Stimulated activated CD4-positive, alpha-beta T cell treated with anti-CD3 and anti-CD28 coated beads, Interleukin-4, amount 100 ng/mL, for 48 hours (primary cell): ENCODE measurements at places on chromosomes 4 and X.
A peak's percentile ranks its signal among the peaks of the same experiment; 100 is the strongest.

GRCh38 chrX:144849141-144849540 lies 398.2 kb upstream of the SPANXN1 start:
- DNase-seq, result no peak

DNA sequence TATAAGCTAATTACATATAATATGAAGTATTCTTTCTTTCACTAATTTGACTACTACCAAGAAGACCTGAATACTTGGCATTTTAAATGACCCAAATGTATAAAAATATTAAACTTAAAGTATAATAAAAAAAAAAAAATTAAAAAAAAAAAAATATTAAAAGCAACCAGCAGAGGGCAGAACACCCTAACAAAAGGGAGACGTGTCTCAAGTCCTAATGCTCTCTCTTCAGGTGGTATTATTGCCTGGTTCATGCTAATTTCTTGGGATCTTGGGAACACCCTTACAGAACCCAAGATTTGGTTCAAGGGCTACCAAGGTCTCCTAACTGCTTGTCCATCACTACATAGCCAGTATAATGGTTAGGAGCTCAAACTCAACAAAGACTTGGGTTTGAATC lies 754.8 kb downstream of the RAB28 start:
- no peak for DNase-seq

DNA sequence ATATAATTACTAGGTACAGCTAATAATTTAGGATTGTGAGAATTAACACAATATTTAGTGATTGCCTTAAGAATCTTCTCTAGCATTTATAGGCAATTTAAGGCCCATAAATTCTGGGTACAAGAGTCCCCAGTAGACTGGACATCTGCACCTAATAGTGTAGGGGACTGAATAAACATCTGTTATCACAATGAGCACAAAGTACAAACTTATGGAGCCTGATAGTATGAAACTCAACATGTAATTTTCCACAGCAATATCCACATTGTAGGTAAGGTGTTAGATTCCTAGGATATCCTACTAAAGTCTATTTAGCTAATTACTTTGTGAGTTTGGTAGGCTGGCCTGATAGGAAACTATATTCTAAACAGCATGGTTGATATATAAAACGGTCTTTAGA lies 178.3 kb downstream of the FAM13A start:
- DNase-seq, result no peak

- DNase-seq, result no peak
These were observed 16.6 kb downstream of the TRIML2 start for GRCh38 chr4:188092824-188093223.

GRCh38 chrX:38661103-38661441 lies 99.7 kb downstream of the TSPAN7 start:
- DNase-seq, result no peak

DNA sequence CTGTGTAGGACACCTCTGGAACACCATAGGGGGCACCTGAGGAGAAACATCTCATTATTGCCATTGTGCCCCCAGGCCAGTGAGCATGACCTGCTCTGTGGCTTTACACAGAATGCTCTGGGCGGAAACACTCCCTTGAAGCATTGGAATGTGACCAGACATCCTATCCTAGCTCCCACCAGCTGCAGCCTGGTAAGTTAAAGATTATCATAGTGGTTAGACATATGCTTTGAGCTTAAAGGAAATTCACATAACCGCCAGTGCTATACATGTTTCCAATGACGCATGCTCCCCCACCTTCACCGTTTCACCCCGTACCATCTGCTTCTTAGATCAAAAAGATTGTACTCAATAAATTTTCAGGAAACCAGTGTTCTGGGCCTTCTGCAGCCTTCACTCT lies 217.7 kb upstream of the CENPE start:
- no peak for DNase-seq

- DNase-seq, result no peak
These were observed 34.5 kb downstream of the IQCM start for GRCh38 chr4:149781150-149781549.

DNA sequence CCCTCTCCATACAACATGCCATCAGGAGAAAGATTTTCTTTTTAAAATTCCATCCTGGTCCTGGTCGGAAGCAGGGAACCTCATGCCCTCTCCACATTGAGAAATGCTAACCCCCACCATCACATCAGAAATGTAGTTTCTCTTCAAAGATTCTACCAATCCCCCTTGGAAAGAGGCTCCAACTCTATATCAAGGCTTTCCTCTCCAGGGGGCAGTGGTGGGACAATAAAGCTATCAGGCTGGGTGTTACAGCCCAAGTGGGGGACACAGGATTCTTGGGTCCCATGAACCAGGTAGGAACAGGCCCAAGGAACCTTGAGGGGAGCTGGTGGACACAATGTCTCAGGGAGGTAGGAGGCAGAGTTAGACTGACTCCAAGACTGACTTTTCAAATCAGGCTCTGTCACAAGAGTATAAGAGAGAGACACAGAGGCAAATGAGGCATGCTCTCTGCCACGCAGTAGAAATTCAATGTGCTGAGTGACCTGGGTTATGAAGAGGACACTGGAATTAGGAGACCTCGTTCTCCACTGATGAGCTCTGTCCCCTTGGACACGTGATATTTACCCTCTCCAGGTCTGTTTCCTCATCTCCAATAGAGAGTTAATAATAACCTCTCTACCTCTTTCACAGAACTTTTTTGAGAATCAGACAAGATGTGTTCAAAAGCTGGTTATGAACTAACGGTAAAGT lies 4.5 kb downstream of the GJB1 start:
- DNase-seq, result no peak

DNA sequence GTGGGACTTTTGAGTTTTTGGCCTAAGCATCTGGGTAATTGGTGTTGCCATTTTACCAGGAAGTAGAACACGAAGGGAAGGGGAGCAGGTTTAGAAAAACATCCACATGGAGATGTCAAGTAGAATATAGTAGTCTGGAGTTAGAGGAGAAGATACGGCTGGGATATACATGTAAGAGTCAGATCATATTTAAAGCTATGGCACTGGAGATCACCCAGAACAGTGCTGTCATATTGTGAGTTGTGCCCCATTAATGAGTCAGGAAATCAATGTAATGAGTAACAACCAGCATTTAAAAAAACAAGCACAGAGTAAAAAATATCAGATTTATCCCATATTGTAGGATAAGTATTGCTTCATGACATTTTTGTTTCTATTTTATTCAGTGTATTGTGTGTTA lies 4.2 kb downstream of the GSTCD start:
- DNase-seq, result no peak

GRCh38 chr4:7902101-7902553 lies 37.5 kb downstream of the AFAP1 start:
- DNase-seq, result no peak

- no peak for DNase-seq
These were observed 12.3 kb upstream of the NAA11 start for GRCh38 chr4:79338148-79338547.

GRCh38 chrX:16464369-16464768 lies 185.6 kb upstream of the S100G start:
- DNase-seq, result no peak

DNA sequence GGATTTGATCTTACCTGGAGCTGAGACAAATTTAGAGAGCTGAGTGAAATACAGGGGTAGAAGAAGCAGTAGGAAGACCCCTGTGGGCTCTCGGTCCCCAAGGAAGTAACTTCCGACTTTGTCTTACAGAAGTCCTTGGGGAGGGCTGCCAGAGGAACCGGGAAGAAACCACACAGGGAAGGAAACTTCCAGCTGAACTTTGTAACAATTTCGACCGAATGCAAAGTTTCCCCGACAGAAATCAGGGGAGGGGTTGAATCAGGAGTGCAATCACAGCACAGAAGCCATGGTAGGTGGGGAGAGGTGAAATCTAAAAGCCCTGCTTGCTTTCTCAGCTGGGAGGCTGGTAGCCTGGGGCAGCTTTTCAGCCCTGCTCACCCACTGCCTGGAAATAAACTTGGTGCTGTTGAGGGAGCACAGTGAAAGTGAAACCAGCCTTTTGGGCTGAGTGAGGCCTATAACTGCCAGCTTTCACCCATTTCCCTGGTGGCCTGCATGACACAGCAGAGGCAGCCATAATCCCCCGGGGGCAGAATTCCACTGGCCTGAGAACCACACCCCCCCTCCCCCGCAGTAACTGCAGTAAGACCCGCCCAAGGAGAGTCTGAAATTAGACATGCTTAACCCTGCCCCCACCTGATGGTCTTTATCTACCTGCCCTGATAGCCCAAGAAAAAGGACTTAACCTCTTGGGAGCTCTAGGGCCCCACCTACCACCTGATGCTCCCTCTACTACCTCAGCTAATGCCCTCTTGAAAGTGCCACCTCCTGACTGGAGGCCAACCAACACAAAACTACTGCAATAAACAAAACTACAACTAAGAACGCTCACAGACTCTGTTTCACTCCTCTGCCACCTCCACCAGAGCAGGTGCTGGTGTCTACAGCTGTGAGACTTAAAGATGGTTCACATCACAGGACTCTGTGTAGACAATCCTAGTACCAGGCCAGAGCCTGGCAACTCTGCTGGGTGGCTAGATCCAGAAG lies 248.2 kb downstream of the PARM1 start:
- no peak for DNase-seq

GRCh38 chrX:44344194-44344593 lies 722 bp upstream of the EFHC2 start:
- DNase-seq, result peak; percentile 37

DNA sequence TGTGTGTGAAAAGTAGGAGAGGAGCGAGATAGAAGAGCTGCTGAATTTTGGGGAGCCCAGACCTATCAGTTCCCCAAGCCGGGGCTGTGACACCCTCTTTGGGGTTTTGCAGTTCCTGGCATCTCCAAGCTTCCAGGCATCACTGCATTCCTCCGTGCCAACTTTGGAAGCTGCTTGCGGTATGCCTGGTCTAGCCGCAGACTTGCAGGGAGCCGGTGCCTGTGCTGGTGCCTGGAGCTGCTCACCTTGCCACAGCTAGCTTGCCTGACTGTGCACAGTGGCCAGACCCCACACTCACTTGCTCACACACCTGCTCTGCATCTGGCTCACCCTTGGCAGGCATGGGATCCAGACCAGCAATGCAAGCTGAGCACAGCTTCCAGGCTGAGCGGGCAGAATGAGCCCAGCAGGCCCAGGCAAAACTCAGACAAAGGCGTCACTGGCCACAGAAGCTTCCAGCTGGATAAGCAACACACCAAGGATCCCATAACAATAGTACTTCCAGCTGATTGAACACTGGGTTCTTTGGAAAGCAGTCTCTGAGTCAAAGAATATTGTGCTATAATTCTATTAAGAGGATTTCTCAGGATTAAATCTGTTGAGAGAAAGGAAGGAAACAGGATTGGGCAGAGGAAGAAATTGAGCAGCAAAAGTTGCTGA lies 390.9 kb downstream of the TEX13C start:
- no peak for DNase-seq

GRCh38 chr4:129578336-129578735 lies 482.4 kb downstream of the C4orf33 start:
- no peak for DNase-seq

DNA sequence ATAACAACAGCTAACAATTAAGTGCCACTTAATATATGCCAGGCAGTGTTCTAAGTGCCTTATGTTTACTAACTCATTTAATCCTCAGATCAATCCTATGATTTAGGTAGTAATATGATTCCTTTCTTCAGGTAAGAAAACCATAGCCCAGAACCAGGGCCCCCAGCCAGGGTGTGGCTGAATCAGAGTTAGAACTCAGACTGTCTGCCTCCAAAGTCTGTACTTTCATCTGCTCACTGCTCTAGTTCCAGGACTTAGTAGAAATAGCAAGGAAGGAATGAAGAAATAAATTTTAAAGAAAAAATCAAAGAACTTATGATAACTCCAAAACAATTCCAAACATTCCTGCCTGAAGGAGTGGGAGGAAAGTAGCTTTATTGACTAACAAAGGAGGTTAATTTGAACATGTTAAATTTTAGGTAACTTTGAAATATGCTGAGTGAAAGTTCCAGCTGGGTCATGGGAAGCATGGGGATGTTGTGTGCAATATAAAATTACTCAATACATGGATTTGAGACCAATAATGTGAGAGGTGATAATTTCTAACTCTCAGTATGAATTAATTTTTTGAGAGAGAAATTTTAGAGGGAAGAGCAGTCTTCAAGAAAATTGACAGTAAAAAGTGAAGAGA lies 8.8 kb upstream of the ADH1C start:
- no peak for DNase-seq

DNA sequence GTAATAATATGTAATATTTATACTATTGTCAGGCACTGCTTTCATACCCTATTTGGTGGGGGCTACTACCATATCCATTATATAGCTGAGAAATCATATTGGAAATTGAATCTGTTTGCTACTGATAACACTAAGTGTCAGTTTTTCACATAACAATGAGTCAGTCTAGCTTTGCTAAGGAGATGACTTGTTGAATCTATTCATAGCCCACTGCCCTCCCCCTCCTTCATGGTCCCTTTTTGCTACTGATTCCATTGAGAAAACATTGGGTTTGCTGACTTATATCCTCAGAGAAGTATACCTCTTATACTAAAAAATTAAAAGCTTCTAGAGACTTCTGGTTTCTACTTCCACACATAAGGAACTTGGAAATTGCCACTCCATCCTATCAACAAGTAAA lies 1898.4 kb downstream of the STIM2 start:
- DNase-seq, result no peak

DNA sequence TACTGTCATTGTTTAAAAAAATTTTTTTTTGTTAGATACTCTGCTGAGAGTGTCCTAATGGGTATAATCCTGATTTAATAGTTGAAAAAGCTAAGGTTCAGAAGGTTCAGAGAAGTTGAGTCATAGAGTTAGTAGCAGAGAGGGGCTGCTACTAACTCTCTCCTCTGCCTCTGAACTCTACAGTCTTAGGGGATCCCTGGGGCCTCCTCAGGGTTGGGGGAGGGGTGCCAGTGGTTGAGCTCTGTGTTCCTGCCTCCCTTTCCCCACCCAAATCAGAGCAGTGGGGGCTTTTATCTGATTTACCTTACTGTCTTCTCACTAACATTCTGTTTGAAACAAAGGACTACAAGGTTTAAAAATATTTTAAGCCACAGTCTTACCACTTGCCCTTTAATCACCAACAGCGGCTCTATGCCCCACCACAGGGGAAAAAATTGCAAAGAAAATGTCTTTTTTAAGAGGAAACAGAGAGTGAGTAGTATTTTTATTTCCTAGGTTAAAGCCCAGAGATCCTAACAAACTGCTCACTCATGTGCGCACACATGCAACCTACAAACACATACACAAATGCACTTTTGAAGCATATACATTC lies 102.2 kb upstream of the ATP6AP2 start:
- no peak for DNase-seq

DNA sequence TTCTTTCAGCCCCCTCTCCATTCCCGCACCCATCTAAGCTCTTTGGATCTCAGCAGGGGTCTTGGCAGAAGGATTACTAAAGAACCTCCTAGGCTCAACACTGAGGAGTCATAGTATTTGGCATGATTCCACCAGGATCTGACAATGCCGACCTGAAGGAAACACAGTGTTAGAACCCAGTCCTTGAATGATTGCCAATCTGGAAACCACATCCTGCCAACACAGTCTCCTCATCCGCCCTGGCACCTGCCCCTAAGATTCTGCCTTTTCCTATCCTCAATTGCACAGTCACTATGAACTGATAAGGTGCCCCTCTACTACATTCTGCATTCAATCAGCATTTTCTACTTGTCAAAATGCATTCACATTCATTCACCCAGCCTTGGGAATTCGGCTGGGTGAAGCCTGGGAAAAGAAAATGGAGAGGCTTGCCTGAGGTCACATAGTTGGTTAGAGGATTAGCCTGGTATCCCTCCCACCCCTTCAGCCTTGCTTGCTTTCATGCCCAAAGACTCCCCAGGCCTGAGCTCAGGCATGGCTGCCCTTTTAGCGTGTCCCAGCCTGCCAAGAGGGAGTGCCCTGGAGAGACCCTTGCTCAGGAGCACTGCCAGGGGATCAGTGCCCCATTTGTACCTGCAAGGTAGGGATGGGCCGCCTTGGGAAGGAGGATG lies 2.2 kb upstream of the CLDN2 start:
- DNase-seq, result no peak
